Activated effector memory CD4-positive, alpha-beta T cell treated with Interleukin-2 at 50 U/mL for 16 hours (primary cell): ENCODE measurements at places on chromosomes 4 and X.

DNA sequence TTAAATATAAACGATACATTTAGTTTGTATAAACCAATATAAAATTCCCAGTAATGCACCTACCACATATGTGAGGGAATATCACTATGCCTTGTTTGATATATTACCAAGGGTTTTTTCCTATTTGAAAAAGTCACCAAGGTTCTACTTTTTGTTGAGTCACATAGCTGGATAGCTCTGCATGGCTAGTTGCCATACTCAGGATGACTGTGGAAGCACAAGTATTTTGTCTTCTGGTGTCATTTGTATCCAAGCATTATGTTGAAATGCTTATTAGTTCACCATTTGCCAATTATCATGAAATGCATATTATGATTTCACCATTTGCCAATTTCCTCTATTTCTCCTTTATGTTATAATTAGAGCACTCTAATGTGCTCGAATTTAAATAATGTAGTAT, 162.7 kb upstream of the TTC29 start:
- no peak for DNase-seq

GRCh38 chr4:113481820-113482219, 279.7 kb downstream of the CAMK2D start:
- DNase-seq: no peak

DNA sequence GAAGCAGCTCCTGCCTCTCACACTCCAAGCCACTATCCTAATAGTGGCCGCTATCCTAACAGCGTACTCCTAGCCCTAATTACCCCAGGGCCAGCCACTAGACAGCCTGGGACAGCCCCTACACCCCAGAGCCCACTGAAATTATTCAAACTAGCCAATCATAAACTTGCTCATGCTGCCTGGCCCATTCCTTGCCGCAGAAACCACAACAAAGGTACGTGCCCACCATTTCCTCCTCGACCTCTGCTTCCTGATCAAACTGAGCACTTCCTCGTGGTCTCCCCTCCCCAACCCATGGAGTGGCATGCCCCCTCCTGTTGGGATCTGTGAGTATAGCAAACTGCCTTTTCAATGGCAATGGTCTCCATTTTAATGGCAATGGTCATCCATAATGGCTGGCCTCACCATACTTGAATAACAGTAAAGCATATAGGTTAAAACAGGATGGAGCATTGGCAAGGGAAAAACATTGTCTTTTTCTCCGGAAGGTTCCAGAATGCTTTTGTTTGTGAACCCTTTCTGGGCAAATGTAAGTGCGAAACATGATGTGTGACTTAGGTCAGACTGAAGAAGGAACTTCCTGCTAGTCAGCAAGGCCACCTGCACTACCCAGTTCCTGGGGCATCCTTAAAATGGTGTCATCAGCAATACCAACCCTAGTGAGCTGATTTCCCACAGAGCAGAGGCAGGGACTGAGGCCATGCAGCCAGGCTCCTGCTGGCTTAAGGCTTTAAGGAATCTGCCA, 107.1 kb upstream of the ATP6AP2 start:
- no peak for DNase-seq

- no peak for DNase-seq
Measured at GRCh38 chr4:182231080-182231479, 12.1 kb upstream of the TENM3 start.

- no peak for DNase-seq
Measured at GRCh38 chr4:4555916-4556315, 14.1 kb upstream of the STX18 start.

- DNase-seq: no peak
Measured at GRCh38 chrX:118189000-118189399, 72.4 kb upstream of the KLHL13 start.

- DNase-seq: no peak
Measured at GRCh38 chr4:36222702-36223101, 21.6 kb downstream of the ARAP2 start.
